ENCODE measurements at places on chromosomes 13 and 19. TPM values are rescaled to one million over a fixed set of nuclear protein-coding genes. Genes with fewer than 3 reads are reported as not detected.

Gene FOXO1
- 30.2 TPM for total RNA-seq

Gene F2RL3
- 2.6 TPM for total RNA-seq

Gene SHISA2
- total RNA-seq = 1.8 TPM

Gene ZNF626
- 7.2 TPM for total RNA-seq

Gene KLK3
- total RNA-seq = not detected

Gene AZU1
- total RNA-seq = not detected

Gene LGI4
- total RNA-seq = not detected

Gene KLC3
- 0.25 TPM for total RNA-seq

Gene HSD17B14
- total RNA-seq = 4.2 TPM

Gene ZNF557
- total RNA-seq = 14.0 TPM

Gene CD79A
- 0.13 TPM for total RNA-seq

Gene APOC4
- not detected for total RNA-seq

Gene LRRC25
- not detected for total RNA-seq

Gene LRRC63
- not detected for total RNA-seq

Gene PDX1
- total RNA-seq = not detected

Gene MBD3
- total RNA-seq = 75.7 TPM

Gene RFPL4A
- total RNA-seq = 3.4 TPM

Gene CATSPERD
- total RNA-seq = not detected

Gene PLIN5
- total RNA-seq = 3.5 TPM

Gene LILRB4
- total RNA-seq = not detected
